ENCODE measurements at places on chromosomes 4 and X.

GRCh38 chr4:98671131-98671530 is 12.7 kb upstream of the TSPAN5 start:
- no peak for DNase-seq

GRCh38 chr4:19400820-19401219 is 850.9 kb upstream of the SLIT2 start:
- no peak for DNase-seq

GRCh38 chr4:52098618-52099017 is 47.5 kb downstream of the SPATA18 start:
- DNase-seq: no peak

DNA sequence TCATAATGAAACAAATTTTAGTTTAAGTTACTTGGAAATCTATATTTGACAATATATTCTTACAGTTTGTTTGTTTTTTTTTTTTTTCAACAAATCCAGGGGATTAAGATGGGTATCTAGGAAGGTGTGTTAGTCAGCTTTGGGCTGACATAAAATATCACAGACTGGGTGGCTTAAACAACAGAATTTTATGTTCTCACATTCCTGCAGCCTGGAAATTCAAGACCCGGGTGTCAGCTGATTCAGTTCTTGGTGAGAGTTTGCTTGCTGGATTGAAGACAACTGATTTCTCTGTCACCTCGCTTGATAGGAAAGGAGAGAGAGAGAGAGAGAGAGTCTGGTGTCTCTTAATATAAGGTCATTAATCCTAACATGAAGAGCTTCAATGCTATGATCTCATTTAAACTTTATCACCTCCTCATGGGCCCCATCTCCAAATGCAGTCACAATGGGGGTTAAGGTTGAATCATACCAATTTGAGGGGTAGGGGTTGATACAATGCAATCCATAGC is 465.2 kb downstream of the CENPC start:
- DNase-seq: no peak

DNA sequence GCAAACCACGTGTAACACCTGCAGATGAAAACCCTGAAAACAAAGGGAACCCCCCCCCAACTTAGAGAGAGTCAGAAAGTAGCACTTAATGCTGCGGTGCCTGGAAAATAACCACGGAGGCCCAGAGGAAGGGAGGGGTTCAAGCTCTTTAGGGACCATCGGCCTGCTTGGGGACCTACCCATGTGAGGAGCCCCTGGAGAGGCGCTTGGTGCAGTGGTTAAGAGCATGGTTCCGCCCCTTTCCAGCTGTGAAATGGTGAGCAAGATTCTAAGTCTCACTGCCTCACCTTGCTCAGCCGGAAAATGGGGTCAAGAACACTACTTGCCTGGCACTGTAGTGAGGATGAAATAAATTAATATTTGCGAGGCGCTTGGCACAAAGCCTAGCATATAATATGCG is 13.8 kb downstream of the SLC25A5 start:
- DNase-seq: no peak

- no peak for DNase-seq
Observed at GRCh38 chr4:108139089-108139488, 29.6 kb downstream of the LEF1 start.

DNA sequence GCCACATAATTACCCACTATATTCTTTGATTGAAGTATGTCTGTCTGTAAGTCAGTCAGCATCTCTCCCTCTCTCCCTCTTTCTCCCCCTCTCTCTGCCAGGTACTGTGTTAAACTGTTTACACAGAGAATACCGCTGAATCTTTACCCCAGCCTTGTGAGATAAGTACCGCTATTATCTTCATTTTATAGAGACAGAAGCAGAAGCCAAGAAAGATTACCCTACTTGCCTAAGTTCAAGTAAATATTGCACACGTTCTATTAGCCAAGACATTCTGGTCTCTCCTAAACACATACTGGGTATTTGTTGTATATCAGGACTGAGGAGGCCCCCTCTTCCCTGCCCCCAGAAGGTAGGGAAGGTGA is 695 bp upstream of the GPR101 start:
- no peak for DNase-seq

GRCh38 chr4:30870513-30870912 is 150.3 kb downstream of the PCDH7 start:
- DNase-seq: no peak

DNA sequence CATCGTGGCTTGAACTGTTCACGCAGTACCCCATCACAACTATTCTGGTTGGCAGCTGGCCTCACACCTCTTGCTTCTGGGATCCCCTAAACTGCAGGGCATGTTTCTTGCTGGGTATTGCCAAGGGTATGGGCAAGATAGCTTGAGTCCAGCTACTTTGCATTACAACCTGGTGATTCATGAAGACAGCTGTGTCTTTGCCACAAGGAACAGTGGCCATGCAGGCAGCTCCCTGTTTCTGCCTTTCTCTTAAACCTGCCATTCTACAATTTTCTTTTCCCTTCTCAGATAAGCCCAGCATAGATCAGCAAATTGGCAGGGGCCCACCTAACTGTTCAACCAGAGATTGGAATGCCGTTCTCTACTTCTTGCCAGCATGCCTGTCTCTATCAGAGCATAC is 42.8 kb downstream of the TENM3 start:
- no peak for DNase-seq

- DNase-seq: no peak
Observed at GRCh38 chr4:10119278-10119677, 2.7 kb upstream of the WDR1 start.

DNA sequence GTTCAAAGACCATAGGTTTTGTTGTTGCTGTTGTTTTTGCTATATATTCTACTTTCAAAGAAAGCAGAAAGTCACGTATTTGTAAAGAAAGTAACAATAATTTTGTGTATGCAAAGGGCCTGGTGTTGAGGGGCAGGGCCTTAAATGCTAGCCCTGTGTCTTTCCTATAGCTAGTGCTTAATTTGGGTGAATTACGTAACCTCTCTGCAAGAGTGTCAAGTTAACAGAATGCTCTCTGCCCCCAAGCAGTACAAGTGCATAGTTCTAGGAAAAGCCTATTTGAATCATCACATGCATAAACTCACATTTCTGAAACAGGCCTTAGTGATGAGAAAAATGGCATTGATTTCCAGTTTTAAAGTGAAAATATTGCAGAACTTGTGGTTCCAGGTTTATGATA is 663.6 kb downstream of the STIM2 start:
- DNase-seq: no peak

- no peak for DNase-seq
Observed at GRCh38 chrX:30910124-30910860, 21.2 kb upstream of the TAB3 start.

- DNase-seq: no peak
Observed at GRCh38 chr4:105911426-105911825, 16.2 kb downstream of the NPNT start.

DNA sequence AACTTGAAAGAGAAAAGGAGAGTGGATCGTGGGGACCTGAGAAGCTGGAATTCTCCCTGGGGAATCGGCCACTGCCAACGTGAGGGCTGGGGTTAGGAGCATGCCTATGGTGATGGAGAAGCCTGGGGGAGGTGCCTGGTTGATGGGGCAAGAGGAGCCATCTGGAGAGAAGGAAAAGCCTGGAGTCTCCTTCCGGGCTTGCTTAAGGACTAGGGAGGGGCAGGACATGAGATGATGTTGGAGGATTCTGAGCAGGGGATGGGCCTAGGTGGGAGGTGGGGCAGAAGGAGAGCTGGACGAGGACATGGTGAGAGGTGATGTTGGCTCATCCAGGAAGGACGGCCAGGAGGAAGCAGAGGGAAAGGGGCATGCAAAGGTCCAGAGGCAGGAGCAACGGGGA is 35.0 kb upstream of the GYG2 start:
- no peak for DNase-seq

DNA sequence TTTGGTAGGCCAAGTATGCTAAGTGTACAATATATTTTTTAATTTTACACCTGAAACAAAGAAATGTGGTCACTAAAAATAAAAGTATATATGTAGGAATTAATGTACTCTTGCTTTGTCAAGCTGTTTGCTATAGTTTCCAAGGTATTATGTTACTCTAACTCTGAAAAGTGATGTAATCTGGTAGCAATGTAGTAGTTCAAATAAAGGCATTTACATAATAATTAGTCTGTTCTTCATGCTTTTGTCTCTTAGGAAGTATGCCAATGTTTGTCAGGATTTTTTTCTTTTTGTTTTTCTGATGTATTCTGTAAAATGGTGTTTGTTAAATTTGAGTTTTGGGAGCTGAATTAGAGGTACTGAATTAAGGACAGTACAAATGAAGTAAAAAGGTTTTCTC is 89.5 kb downstream of the PLS3 start:
- DNase-seq: no peak

DNA sequence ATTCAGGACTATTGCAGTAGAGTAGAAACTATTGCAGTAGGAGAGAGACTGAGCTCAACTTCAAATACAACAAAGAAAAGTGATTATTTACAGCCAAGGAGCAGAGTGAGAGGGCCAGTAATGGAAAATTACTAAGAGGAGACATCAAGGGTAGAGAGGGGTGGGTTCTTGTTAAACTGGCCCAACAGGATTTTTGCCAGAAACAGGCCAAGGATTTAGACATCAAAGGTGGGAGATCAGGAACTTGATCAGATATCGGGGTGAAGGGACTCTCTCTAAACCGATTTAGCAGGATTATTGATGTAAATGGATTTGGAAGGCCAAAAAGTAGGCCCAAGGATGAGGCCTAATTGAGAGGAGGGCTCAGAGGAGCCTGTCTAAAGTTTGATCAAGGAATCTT is 64.8 kb downstream of the IRS4 start:
- DNase-seq: no peak

GRCh38 chr4:1175635-1176229 is 3.3 kb upstream of the SPON2 start:
- no peak for DNase-seq

DNA sequence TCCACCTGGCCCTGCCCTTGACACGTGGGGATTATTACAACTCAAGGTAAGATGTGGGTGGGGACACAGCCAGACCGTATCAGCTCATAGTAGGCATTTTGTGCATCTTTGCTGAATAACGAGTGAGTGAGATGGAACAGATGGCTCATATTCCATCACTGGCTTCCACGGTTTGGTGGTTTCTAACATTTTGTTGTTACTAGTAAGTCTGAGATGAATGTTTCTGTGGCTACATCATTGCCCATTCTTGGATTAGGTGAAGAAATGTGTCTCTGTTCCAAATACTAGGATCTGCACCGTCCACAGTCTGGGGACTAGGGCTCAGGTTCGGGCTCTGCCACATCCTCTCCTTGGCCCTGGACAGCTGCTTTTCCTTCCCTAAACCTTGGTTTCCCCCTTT is 3.6 kb downstream of the ABLIM2 start:
- DNase-seq: no peak

GRCh38 chr4:84237008-84237407 is 262.1 kb downstream of the NKX6-1 start:
- no peak for DNase-seq

- DNase-seq: no peak
Observed at GRCh38 chr4:153877898-153878297, 89.0 kb upstream of the SFRP2 start.

DNA sequence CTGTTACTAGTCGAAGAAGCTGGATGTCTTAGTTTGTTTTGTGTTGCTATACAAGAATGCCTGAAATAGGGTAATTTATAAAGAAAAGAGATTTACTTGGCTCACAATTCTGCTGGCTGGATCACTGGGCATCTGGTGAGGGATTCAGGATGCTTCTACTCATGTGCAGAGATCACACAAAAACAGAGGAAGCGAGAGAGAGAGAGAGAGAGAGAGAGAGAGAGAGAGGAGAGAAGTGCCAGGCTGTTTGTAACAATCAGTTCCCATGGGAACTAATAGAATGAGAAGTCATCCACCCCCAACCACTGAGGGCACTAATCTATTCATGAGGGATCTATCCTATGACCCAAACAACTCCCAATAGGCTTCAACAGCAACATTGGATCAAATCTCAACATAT is 66.2 kb upstream of the FAM9A start:
- DNase-seq: no peak

DNA sequence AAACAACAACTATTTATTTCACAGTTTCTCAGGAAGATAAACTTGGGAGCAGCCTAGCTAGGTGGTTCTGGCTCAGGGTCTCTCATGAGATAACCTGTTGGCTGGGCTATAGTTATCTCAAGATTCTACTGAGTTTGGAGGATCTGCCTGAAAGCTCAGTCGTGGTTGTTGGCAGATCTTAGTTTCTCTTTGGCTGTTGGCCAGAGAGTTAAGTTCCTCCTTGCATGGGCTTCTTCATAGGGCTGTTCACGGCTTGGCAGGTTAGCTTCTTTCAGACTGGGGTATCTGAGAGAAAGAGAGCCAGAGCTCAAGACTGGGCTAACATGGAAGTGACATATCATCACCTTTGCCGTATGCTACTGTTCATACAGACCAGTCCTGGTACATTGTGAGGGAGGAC is 28.7 kb downstream of the SEC24B start:
- DNase-seq: no peak

DNA sequence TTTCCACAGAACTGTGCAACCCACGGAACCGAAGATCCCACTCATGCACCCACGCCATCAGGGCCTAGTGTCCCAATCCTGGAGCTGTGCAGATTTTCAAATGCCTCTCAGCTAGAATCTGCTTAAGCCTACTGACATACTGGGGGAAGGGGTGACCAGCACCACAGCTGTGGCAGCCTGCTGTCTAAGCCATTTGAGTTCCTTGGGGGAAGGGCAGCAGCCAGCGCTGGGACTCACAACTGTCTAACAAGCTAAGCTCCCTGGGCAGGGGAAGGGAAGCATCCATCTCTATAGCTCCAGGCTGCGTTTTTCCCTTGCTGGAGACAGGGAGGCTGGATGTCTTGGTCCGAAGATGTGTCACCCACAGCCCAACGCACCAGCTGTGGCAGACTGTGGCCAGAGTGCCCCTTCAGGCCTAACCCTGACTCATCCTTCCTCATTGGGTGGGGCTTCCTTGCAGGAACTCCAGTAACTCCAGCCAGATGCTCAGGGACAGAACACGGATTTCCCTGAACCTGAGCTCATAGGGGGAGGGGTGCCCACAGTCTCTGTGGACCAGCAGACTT is 194.8 kb downstream of the CHRDL1 start:
- no peak for DNase-seq

DNA sequence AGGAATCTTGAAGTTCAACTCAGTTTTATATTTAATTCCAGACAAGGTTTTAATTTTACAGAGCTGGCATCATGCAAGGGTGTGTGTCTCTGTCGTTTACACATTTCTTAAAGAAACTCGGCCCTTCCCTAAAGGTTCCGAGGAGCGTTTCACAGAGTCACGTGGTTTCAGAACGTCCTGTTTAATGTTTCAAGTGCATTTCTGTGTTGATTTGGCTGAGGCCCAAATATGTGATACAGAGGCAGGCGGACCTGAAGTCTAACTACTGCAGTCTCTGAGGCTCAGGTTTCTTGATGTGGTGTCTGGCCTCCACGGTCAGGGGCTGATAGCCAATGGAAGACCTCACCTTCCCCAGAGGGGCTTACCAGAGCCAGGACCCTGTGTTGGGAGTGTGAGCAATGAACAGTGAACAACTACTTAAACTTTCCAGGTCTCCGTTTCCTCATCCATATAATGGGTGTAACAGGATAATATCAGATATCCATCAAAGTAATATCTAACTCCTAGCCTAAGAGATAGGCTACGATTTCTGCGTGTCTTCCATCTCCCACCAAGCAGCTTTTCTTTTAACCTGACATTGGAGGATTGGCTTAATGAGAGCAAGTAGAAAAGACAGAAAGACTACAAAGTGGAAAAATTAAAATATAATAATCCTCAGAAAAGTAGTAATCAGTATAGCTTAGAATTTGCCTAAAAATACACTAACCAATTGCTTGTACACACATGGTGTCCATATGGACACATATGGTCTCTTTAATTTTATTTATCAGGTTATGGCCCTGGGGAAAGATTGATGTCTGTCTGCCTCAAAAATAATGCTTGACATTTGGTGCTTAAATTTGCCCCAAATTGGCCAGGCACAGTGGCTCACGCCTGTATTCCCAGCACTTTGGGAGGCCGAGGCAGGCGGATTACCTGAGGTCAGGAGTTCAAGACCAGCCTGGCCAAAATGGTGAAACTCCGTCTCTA is 50.0 kb upstream of the TRIM2 start:
- peak; percentile 28 for DNase-seq

Data from CD4-positive, alpha-beta T cell treated with Interleukin-4 for 1 hour (primary cell).